DMS53 (cell line): ENCODE measurements at places on chromosomes 2 and 18.

GRCh38 chr2:240620149-240620731, 5.0 kb upstream of the GPR35 start:
- no peak for DNase-seq

DNA sequence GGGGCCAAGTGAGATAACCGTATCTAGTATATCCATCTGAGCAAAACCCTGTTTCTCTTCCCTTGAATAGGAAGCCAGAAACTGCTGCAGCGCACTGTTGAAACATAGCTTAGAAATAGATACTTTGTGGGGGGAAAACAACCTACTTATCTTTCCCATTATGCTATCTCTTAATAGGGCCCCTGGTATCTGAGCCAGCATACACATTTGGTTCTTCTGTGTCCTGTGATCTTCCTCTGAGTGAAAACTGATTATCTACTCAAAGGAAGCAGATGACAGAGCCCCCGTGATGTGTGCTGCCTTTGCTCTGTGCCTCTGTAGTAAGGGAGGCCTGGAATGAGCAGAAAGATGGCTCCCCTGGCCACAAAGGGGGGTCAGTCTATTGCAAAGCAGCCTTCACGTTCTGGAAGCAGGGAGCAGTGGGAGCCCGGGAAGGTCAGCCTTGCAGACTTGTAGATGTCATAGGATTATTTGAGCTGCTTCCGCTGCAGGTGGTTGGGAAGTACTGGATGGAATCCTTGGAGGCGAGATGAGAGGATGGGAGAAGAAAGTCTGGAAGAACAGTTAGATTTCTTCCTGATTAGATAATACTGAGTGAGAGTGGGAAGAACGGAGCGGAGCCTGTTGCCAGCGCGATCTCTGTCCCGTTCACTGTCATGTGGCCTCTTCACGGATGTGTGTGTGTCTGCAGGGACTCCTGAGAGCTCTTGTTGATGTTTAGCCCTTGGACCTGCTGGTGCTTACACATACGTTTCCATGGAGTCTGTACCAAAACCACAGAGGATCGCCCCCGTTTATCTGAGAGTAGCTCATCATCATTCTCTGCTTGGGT, 150.1 kb downstream of the AGAP1 start:
- no peak for DNase-seq

GRCh38 chr2:196487417-196487816, 152.1 kb upstream of the CCDC150 start:
- no peak for DNase-seq

GRCh38 chr18:58714259-58714658, 43.0 kb downstream of the MALT1 start:
- no peak for DNase-seq

DNA sequence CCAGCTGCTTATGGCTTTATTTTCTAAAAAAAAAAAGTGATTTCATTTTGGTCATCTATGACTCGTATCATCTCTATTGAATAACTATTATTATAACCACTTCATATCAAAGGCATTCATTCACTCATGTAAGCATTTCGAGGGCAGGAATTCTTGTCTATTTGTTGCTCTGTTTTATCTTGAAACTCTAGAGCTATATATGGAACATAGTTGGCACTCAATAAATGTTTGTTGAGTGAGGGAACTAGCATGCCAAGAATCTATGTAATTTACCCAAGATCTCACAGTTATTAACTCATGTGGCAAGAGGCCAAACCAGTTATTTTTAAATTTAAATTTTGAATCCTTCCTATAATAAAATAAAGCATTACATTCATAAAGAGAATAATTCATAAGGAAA, 470.1 kb downstream of the TMX3 start:
- DNase-seq = no peak

GRCh38 chr2:56314796-56315195, 131.0 kb downstream of the CCDC85A start:
- DNase-seq = no peak

DNA sequence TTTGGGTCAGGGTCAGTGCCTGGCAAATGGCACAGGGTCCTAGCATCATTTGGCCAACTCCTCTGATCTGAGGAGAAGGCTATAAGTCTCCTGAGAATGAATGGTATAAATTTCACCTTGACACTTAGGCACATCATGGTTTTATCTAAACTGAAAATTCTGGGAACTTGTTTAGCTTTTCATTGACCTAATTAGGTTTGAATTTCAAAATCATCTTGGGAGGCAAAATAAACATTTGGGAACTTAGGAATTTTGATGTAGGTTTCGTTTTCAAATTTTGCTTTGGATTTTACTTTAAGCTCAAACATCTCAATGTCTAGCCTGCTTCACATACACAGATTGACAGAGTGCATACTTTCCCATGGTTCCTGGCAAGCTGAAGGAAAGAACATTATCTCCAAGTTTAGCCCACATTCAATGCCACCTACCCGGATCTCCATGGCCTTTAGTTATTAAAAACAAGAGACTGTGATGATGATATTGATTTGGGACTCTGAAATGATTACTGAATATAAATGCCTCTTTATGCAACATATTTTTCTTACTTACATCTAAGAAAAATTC, 44.5 kb downstream of the MYOM1 start:
- DNase-seq = no peak
